DMS 273 treated with DMSO at 0.1 percent for 48 hours (cell line): ENCODE measurements at places on chromosomes 5 and 9.

GRCh38 chr9:133604214-133604613 is 5.0 kb downstream of the FAM163B start:
- no peak for DNase-seq

GRCh38 chr9:111994831-111995458 is 98.3 kb downstream of the UGCG start:
- no peak for DNase-seq

DNA sequence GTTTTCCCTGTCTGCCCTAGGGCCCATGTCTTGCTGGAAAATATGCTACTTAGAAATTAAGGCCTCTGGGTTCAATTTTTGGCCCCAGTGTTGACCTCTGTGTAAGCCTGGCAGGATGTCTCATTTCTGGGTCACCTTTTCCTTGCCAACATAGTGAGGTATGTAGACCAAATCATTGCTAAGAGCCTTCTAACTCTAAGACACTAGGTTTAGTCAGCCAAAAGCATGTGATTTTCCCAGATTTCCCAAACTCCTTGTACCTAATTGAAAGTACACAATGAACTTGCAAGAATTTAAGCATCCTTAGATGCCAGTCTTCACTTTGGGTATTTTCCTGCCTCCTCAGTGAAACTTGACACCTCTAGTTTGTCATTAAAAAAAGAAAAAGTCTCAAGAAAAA is 77.0 kb downstream of the GALNT10 start:
- no peak for DNase-seq

GRCh38 chr5:154830596-154830995 is 19.8 kb downstream of the FAXDC2 start:
- no peak for DNase-seq
